ENCODE measurements at places on chromosomes 3 and 15.

- DNase-seq: no peak
Observed at GRCh38 chr3:107077391-107077790, 299.8 kb upstream of the CCDC54 start.

DNA sequence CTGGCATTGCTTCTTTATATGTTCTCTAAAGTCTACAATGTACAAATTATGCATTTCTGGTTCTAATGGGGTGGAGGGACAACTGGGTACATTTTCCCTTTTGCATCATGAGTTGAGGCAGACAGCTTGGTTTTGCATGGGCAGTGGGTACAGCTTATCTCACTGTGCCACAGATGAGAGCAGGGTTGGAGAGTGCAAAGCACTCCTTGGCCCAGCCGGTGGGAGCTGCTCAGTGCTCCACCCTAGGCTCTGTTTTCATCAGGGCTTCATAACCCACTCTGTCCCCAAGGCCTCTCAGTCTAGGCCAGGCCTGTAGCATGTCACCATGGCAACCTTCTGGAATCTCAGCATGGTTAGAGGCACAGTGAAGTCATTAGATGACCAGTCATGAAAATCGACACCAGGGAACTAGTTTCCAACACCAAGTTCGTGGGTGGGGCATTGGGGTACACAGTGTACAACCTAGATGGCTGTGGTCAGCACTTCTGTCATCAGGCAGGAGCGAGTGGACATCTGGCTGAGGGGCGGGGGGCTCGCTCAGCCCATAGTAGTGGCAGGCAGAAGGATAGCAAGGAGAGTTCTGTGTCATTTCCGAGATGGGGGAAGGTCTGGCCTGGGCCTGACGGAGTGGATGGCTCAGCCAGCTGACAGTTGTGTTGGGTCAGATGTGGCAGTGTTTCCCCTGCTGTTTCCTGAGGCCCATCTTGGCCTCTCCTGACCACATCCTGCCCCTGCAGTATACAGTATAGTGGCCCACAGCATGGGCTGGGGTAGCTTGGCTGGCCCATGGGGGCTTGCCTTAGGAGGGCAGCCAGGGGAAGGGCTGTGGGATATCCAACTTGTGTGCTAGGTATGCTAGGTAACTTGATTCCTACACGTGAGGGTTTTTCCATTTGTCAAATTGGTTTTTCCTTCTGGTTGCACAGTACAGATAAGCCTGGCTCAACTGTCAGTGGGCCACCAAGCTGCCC, 75.7 kb upstream of the PRR23C start:
- DNase-seq: no peak

GRCh38 chr15:41017066-41017735, 63.9 kb downstream of the CHAC1 start:
- DNase-seq: no peak

DNA sequence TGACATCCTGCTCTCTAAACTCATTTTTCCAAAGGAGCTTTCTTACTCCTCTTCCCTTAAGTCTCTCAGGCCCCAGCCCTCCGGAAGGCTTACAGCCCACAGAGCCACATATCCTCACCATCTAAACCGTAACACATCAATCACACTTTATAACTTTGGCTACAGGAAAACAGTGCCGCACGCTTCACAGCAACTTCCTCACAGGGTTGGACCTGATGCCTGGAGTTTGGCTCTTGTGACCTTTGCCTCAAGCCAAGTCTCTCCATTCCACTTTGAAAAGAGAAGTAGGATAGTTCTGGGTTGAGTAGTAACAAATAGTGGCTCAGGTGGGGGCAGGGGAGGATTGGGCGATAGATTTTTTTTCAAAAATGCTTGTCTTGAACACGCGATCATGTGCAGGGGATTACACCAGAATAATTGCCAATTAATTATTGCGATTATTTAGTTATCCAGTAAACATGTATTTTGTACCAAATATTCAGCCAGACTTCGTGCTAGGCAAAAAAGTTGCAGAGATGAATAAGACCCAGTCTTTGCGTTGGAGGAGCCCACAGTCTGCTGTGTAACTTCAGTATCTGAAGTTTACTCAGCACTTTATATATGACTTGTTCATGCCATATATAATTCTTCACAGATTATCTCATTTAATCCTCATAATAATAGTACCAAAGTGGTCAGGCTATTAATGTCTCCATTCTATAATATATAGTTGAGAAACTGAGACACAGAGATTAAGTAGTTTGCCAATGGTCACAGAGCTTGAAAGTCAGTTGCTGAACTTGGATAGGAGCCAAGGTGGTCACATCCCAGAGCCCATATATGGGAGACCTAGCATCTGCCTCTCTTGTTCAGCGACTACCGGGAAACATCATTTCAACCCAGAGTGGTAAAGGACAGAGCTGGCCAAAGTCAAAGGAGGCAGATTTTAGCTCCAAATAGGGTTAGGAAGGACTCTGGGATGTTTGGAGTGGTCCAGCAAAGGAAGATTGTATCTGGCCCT, 2.4 kb upstream of the ETV5 start:
- DNase-seq: no peak

GRCh38 chr3:193190146-193190786, 50.8 kb upstream of the PLAAT1 start:
- no peak for DNase-seq

DNA sequence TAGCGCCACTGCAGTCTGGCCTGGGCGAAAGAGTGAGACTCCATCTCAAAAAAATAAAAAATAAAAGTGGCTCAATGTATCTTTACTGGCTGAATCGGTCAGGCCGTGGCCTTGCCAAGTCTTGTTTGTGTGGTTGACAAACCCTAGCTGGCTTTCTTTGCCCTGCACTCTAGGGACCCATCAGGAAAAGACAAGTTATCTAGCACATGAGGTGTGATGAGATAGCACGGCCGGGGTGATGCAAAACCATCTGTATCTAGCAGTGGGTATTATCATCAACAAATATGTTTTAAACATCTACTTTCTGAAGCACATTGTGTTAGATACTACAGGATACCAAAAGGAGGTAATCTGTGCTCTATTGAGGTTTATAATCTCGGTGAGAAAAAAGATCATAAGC, 3.9 kb upstream of the DPP8 start:
- no peak for DNase-seq

DNA sequence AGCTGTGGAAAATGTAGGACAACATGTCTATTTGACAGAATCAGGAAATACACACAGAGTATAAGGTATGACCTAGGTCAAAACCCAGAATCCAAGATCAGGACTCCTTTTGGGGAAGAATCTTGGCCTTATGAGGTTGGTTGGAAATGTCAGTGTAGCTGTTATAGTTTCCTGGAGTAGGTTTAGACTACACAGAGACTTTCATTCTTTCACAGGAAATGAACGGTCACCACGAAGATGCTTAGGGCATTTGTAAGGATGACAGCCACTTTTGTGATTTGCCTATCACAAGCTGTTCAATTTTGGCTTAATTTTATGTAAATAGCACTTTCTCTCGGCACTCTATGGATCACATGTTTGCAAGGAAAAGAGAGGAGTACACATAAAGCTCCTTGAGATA, 18.6 kb upstream of the ZBTB20 start:
- peak; percentile 15 for DNase-seq

- no peak for DNase-seq
Observed at GRCh38 chr15:90901175-90902039, 1.7 kb upstream of the MAN2A2 start.

- DNase-seq: no peak
Observed at GRCh38 chr15:73001840-73002239, 50.4 kb upstream of the NEO1 start.

GRCh38 chr3:140712301-140712700, 34.4 kb downstream of the TRIM42 start:
- no peak for DNase-seq

DNA sequence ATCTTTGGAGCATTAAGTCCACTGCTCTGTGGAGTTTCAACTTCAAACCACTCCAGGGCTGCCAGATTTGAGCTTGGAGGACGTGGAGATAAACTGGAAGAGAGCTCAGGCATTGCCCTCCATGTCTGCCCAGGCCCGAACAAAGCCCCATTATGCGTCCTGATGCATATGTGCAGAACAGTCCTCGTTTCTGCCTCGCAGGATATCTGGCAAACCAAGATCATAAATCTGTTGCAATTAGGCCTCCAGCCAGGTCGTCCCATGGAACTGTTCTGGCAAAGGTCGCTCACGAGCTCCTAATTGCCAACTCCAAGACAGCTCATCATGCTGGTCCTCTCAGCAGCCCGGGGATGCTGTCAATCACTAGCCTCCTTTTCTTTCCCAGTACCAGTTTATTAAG, 91.2 kb downstream of the SEMA5B start:
- no peak for DNase-seq

GRCh38 chr3:25531971-25532370, 103.9 kb downstream of the RARB start:
- DNase-seq: no peak

DNA sequence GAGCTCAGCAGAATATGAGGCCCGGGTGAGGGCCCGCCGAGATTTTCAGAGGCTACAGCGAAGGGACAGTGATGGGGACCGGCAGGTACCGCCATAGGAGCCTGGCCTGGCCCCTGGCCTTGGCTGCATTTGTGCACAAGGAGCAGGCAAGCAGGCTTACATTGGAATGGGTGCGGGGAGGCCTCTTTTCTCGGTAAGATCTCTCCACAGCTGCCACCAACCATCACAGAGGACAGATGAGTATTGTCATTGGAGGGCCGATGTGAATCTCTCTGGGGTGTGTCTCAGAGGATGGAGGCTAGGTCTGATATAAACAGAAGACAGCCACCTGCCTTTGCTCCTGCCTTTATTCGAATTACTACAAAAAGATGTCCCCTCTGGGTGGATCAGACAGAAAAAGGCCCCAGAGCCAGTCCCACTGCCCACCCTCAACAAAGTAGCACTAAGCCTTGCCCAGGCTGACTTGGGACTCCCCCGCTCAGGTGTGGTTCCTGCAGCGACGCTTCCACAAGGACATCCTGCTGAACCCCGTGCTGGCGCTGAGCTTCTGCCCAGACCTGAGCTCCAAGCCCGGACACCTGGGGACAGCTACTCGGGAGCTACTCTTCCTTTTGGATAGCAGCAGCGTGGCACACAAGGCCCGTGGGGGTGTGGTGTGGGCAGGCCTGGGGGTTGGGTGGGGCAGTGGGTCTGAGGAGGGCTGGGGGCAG, 5.4 kb downstream of the VWA5B2 start:
- no peak for DNase-seq

- no peak for DNase-seq
Observed at GRCh38 chr3:101615525-101615924, 41.5 kb downstream of the PCNP start.

DNA sequence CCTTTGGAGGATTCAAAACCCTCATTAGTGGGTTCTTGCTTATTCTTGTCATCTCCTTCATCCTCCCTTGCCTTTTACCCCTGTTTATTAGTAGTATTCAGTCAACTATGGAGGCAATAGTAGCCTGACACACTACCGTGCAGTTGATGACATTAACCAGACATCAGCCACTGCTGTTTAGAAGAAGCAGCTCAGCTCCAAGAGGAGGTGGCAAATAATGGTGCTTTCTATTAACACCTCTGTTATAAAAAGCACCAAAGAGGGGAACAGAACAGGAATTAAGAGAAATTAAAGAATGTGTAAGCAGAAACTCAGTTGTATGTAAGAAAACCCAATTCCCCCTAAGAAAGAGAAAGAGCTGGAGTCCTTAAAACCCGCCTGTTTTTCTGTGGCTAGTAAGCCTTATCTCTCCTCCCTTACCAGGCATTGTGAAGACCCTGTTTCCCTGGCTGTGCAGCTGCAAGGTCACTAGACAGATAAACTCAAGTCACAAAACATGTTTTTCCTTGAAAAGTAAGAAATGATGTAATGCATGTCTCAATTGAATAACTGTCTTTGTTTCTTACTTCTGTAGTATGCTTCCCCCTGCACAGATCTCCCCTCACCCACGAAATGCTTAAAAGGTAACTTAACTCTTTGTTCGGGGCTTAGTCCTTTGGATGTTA, 21.2 kb downstream of the CCR4 start:
- no peak for DNase-seq

DNA sequence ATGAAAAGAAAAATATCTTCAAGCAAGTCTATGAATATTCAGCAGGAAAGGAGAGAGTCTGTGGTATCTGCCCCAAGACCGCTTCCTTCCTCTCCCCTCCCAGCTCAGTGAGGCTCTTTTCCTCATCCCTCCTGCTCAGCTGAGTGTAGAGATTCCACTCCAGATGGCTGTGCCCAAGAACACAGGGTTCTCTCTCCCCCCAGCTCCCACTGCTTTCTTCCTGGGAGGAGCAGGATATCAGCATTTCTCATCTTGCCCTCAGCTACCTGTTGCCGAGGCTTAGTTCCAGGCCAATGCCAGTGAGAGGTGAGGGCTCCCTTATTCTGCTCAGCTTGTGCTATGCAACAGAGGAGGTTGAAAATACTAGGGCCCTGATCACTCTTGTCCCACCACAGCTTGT, 211.9 kb downstream of the SV2B start:
- peak; percentile 47 for DNase-seq

DNA sequence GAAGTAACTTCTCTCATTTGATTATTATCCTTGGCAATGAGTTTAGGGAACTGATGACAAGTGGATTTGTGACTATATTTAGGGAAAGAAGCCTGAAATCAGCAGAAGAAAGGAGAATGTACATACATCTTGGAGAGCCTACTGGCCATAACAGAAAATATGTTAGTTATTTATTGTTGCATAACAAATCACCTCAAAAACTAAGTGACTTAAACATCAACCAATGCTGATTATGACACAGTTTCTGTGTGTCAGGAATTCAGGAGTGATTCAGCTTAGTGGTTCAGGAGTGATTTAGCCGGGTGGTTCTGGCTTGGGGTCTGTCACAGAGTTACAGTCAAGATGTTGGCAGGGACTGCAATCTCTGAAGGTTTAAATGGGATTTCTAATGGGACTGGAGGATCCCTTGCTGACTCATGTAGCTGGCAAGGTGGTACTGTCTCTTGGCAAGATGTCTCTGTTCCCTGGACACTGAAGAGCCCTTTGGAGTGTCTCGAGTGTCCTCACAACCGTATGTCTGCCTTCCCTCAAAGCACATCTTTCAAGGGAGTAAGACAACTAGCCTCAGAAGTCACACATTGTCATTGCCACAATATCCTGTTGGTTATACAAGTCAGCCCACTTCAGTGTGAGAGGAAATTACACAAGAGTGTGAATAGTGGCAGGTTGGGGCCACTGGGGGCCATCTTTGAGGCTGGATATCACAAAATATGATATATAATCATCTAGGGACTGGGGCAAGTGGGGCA, 248.9 kb downstream of the SV2B start:
- DNase-seq: peak; percentile 20

- no peak for DNase-seq
Observed at GRCh38 chr15:29115093-29115991, 154.3 kb downstream of the NSMCE3 start.

DNA sequence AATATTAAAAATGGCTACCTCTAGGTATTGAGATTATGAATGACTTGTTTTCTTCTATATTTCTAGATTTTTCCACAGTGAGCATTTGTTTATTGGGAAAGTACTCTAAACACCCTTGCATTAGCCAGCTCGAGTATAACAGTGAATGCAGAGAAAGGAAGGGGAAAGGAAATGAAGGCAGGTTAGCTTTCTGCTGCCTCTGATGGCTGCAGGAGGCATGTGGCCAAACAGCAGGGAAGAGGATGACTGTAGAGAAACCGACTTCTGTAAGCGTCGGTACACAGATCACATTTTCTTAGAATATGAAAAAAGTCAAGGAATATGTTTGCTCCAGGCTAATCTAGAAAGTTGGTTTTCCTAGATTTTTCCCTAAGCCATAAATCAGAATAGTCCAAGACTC, 19.8 kb downstream of the GNB5 start:
- DNase-seq: peak; percentile 28

- DNase-seq: no peak
Observed at GRCh38 chr15:71051539-71051938, 63.7 kb upstream of the THSD4 start.
